ENCODE measurements at places on chromosomes 3 and 15.

GRCh38 chr3:61530355-61530754 is 31.0 kb upstream of the PTPRG start:
- H3K27ac ChIP-seq: no peak overlapping the region
- H3K4me3 ChIP-seq: no peak overlapping the region
- no peaks in the 10 kb centered on the region for H3K36me3 ChIP-seq
- no peak for DNase-seq

- peaks cover 9% of the 10 kb centered on the region for H3K36me3 ChIP-seq
- peaks cover 5% of the 10 kb centered on the region for H3K4me1 ChIP-seq
- no peak overlapping the region for H3K4me3 ChIP-seq
- no peak overlapping the region for H3K27ac ChIP-seq
- H3K27me3 ChIP-seq: no peaks in the 10 kb centered on the region
Observed at GRCh38 chr15:63291507-63291906, 14.1 kb downstream of the APH1B start.

DNA sequence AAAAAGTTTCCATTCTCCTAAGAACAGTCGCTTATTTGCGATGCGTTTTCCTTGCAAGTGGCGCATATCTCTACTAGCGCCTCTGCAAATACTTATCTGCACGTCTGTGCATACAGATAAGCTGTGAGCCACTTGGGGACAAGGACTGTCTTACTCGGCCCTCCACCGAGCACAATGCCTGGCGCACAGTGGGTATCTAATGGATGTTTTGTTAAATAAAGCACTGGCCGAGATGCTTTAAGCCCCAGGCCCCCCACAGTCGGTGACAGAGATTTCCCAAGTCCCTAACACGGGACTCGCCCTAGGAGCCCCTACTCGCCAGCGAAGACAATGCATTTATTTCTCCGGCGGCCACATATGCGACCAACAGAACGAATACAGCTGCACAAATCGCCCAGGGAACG is 503 bp downstream of the HLTF start:
- no peaks in the 10 kb centered on the region for H3K27me3 ChIP-seq
- no peak for DNase-seq
- peak overlapping the region; percentile 92 for H3K27ac ChIP-seq
- H3K4me3 ChIP-seq: peak overlapping the region; percentile 97
- H3K4me1 ChIP-seq: peaks cover 16% of the 10 kb centered on the region

DNA sequence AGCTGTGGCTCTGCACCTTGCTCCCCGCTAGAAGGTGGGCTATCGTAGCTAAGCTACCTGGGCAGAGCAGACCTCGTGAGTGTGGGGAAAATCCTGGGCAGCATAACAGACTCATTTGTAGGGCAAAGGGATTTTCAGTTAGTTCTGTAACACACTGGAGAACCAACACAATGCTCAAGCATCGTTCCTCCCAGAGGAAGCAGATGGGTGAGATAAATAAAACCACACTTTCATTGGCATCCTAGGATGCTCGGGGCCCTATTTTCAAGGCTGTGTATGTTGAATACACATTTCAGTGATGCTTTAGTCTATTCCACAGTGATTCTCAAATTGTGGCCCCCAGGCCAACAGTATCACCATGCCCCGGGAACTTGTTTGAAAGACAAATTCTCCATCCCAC is 20.0 kb downstream of the LIPC start:
- DNase-seq: no peak
- H3K4me1 ChIP-seq: peaks cover 6% of the 10 kb centered on the region
- no peaks in the 10 kb centered on the region for H3K36me3 ChIP-seq
- H3K4me3 ChIP-seq: no peak overlapping the region
- no peaks in the 10 kb centered on the region for H3K27me3 ChIP-seq
- H3K27ac ChIP-seq: no peak overlapping the region

DNA sequence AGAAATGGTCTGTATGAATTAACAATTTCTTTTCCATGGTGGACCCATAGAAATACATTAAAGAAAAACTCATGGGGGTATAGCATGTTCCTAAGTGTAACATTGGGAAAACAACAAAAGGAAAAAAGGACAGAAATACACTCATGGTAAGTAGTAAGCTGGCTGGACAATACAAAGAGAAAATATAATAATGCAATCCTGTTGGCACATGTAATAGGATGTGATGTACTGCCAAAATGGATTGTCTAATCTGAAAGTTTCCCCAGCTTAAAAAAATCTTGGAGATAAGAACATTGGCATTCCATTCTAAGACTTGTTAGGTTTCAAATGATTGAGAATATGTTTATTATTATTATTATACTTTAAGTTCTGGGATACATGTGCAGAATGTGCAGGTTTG is 128.1 kb downstream of the MBNL1 start:
- H3K4me3 ChIP-seq: no peak overlapping the region
- DNase-seq: no peak
- no peaks in the 10 kb centered on the region for H3K36me3 ChIP-seq
- H3K27me3 ChIP-seq: no peaks in the 10 kb centered on the region
- H3K4me1 ChIP-seq: no peaks in the 10 kb centered on the region
- no peak overlapping the region for H3K27ac ChIP-seq

DNA sequence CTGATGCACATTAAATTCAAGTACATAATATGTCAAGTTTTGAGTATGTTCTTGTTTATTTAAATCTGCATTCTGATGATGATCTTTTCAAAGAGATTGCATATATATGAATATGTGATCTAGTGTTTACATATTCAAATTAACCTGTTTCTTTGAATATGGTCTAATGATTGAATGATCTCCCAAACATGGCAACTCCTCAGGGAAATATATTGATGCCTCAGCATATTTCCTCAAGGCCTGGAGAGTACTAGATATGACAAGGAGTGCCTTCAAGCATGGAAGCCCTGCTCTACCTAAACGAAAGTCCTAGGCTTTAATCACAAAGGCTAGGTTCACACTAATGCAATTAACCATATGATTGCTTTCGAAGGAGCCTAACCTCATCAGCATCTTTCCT is 532.8 kb downstream of the ZIC1 start:
- no peak overlapping the region for H3K4me3 ChIP-seq
- H3K4me1 ChIP-seq: peaks cover 7% of the 10 kb centered on the region
- H3K27me3 ChIP-seq: no peaks in the 10 kb centered on the region
- DNase-seq: no peak
- peak overlapping the region; percentile 55 for H3K27ac ChIP-seq
- no peaks in the 10 kb centered on the region for H3K36me3 ChIP-seq

DNA sequence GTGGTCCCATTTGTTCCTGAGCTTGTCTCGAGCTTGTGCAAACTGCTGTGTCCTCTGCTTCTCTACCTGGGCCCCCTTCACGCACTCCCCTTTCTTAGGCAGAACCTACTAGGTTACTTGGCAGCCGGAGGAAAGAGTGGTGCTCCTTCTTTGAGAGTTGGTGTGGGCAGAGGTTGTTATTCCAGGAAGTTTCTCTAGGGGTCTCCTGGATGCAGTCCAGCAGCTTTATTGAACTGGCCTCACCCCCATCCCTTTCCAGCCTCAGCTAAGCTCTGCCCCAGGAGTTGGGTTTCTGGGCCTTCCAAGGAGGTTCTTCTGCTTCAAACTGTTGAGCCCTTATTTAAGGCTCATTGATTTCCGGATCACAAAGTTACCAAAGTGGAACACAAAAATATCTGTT is 103.2 kb downstream of the C3orf70 start:
- no peak for DNase-seq
- peaks cover 33% of the 10 kb centered on the region for H3K36me3 ChIP-seq
- H3K4me3 ChIP-seq: no peak overlapping the region
- H3K27me3 ChIP-seq: no peaks in the 10 kb centered on the region
- H3K4me1 ChIP-seq: peaks cover 7% of the 10 kb centered on the region

DNA sequence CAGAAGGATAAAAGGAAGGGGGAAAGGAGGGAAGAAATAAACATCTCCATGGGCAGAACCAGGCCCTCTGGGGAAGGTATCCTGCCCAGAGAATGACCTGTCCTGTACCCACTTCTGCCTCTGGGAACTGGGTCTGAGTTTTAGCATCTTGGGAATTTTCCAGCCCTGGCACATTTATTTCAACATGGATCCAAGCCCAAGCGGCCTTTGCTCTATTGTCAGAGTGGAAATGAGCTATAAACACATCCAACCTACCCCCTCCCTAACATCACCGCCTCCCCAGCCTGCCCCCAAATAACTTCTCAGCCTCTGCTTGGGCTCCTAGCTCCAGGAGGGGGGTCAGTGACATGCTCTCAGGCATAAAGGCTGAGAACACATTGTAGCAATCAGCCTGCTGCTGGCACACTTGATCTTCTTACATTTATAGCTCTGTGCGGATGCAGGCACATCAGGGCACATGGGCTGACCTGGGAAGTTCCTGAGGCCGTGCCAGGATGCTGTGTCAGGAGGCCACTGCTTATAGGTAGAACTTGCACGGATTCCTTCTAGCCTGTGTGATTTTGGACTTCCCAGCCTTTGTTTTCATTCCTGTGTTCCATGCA is 4.6 kb upstream of the OXTR start:
- H3K36me3 ChIP-seq: no peaks in the 10 kb centered on the region
- no peak overlapping the region for H3K27ac ChIP-seq
- peaks cover 9% of the 10 kb centered on the region for H3K4me1 ChIP-seq
- DNase-seq: no peak
- H3K4me3 ChIP-seq: no peak overlapping the region
- peaks cover 13% of the 10 kb centered on the region for H3K27me3 ChIP-seq

- H3K4me1 ChIP-seq: no peaks in the 10 kb centered on the region
- no peak overlapping the region for H3K4me3 ChIP-seq
- H3K27ac ChIP-seq: no peak overlapping the region
- DNase-seq: no peak
- no peaks in the 10 kb centered on the region for H3K27me3 ChIP-seq
- H3K36me3 ChIP-seq: no peaks in the 10 kb centered on the region
Observed at GRCh38 chr3:151499168-151499567, 38.3 kb upstream of the IGSF10 start.

DNA sequence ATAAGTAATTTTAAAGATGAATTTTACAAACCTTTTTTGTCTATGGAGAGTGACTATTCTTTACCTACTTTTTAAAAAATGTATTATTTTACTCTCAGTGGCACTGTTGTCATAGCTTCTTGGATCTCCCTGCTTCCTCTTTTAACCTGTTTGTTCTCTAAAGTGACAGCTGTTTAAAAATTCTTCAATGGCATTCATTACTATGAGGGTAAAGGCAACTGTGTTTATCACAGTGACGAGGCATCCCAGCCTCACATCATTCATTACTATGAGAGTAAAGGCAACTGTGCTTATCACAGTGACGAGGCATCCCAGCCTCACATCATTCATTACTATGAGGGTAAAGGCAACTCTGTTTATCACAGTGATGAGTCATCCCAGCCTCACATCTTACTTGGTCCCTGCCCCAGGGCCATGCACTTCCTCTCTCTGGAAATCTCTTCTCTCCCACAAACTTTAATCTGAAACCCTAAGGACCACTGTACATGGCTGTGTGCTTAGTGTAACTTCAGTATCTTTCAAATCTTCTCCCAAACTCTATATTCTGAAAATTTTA is 101.7 kb upstream of the ZNF717 start:
- DNase-seq: no peak
- no peak overlapping the region for H3K4me3 ChIP-seq
- H3K4me1 ChIP-seq: no peaks in the 10 kb centered on the region
- no peaks in the 10 kb centered on the region for H3K36me3 ChIP-seq
- no peak overlapping the region for H3K27ac ChIP-seq

DNA sequence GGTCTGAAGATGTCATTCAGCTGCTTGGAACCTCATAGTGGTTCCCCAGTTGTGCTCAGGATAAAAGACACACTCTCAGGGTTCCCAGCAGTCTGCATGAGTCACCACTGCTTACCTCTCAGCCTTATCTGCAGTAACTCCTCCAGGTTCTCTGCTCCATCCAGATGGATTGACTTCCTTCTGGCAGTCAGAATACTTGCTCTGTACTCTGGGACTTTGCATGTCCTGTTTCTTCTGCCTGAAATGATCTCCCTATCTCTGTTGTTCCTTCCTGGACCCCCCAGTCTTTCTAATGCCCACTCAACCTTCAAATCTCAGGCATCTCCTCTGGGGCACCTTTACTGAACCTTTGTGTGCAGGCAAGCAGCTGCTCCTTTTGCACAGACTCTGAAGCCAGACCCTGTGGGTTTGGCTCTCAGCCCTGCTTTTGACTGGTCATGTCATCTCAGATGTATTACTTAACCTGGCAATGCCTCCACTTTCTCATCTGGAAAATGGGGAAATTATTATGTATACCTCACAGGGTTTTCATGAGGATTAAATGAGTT is 38.4 kb downstream of the ITPR1 start:
- H3K27ac ChIP-seq: no peak overlapping the region
- H3K4me1 ChIP-seq: no peaks in the 10 kb centered on the region
- H3K27me3 ChIP-seq: no peaks in the 10 kb centered on the region
- H3K36me3 ChIP-seq: no peaks in the 10 kb centered on the region

DNA sequence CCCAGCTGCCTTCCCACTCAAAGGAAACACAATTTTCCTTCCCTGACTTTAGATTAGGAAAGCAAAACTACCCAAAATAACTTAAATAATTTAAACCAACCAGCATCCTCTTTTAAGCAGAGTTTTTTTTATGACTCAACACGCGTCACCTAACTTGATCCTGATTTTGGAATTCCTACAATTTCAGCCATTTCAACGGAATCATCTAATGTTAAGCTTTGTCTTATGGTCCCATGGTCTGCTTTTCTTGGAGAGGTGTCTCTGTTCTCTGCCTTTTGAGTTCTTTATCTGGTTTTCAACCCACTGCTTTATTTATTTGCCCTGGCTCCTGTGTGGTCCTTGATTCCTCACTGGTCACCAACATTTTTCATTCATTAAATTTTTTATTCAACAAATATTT is 219.2 kb upstream of the ARHGEF26 start:
- H3K4me1 ChIP-seq: no peaks in the 10 kb centered on the region
- H3K4me3 ChIP-seq: no peak overlapping the region
- no peaks in the 10 kb centered on the region for H3K27me3 ChIP-seq
- no peak for DNase-seq
- no peaks in the 10 kb centered on the region for H3K36me3 ChIP-seq

DNA sequence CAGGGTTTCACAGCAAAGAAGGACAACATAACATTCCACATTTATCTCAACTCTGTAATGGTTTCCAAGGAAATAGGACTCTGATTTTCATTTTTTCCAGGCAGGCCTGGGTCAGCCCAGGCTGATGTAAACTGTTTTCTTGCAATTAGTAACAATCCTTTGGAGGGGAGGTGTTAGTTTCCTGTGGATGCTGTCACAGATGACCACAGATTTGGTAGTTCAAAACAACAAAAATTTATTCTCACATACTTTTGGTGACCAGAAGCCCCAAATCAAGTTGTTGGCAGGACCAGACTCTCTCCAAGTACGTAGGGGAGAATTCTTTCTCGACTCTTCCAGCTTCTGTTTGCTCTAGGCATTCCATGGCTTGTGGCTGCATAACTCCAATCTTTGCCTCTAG is 88.0 kb downstream of the EDEM1 start:
- no peaks in the 10 kb centered on the region for H3K36me3 ChIP-seq
- no peak for DNase-seq
- no peaks in the 10 kb centered on the region for H3K27me3 ChIP-seq

GRCh38 chr3:13077431-13078162 is 4.4 kb upstream of the IQSEC1 start:
- peak; percentile 75 for DNase-seq
- no peak overlapping the region for H3K4me3 ChIP-seq
- H3K27me3 ChIP-seq: peaks cover 10% of the 10 kb centered on the region
- H3K27ac ChIP-seq: no peak overlapping the region

GRCh38 chr3:58258392-58259055 is 20.9 kb downstream of the ABHD6 start:
- H3K4me1 ChIP-seq: no peaks in the 10 kb centered on the region
- H3K4me3 ChIP-seq: no peak overlapping the region
- no peaks in the 10 kb centered on the region for H3K27me3 ChIP-seq
- peaks cover 5% of the 10 kb centered on the region for H3K36me3 ChIP-seq
- no peak for DNase-seq

GRCh38 chr3:73547427-73548248 is 77.1 kb downstream of the PDZRN3 start:
- H3K27me3 ChIP-seq: no peaks in the 10 kb centered on the region
- no peak overlapping the region for H3K4me3 ChIP-seq
- peak overlapping the region; percentile 78 for H3K27ac ChIP-seq
- no peak for DNase-seq
- H3K36me3 ChIP-seq: no peaks in the 10 kb centered on the region
